ENCODE measurements at places on chromosomes 2 and 18.

- DNase-seq, result no peak
Observed at GRCh38 chr2:192203876-192204275, 9.1 kb upstream of the TMEFF2 start.

- peak; percentile 18 for DNase-seq
Observed at GRCh38 chr2:129347486-129348217, 631.8 kb upstream of the RAB6C start.

DNA sequence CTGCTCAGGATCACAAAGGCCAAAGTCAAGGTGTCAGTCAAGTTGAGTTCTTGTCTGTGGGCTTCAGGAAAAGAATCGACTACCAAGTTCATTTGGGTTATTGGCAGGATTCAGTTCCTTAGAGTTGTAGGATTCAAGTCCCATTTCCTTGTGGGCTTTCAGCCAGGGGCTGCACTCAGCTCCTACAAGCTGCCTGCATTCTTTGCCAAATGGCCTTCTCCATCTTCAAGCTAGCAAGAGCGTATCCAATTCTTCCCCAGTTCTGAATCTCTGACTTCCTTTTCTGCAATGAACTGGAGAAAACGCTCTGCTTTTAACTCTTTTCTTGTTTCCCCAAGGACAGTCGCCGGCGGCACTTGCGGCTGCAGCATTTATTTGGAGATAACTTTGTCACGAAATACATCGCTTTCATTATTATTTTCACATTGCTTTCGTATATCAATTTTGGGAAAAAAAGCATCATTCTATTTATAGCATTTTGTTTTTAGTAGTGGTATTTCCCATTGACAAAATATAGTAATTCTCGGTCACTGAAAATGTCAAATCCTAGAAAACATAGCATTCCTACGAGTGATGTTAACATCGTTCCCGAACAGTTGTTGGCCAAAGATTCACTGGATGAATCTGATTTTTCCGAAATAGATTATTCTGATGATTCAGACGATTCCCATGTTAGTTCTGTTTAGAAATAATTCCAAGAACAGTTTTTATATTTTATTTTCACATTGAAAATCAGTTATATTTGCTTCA is 59.6 kb upstream of the SERPINE2 start:
- DNase-seq, result no peak

GRCh38 chr2:236229186-236229585 is 35.0 kb downstream of the ASB18 start:
- DNase-seq, result no peak

GRCh38 chr2:166454006-166454595 is 39.9 kb downstream of the SCN7A start:
- DNase-seq, result no peak

- no peak for DNase-seq
Observed at GRCh38 chr2:161321944-161322648, 13.9 kb downstream of the PSMD14 start.

DNA sequence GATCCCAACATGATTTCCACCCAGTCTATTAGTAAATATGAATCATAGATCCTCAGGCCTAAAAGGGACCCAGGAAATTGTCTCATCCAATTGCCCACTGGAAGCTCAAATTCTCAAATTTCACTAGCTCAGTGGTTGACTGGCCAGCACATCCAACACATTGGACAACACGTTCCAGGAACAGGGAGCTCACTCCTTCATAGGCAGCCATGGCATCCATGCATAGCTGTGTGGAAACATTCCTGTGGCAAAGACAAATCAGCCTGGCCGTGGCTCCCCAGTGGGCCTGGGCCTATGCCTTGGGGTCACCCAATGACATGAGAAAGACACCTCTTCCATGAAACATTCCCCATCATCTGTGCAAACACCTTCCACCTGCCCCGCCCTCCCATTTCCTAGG is 261.1 kb downstream of the ANAPC1 start:
- DNase-seq, result no peak

DNA sequence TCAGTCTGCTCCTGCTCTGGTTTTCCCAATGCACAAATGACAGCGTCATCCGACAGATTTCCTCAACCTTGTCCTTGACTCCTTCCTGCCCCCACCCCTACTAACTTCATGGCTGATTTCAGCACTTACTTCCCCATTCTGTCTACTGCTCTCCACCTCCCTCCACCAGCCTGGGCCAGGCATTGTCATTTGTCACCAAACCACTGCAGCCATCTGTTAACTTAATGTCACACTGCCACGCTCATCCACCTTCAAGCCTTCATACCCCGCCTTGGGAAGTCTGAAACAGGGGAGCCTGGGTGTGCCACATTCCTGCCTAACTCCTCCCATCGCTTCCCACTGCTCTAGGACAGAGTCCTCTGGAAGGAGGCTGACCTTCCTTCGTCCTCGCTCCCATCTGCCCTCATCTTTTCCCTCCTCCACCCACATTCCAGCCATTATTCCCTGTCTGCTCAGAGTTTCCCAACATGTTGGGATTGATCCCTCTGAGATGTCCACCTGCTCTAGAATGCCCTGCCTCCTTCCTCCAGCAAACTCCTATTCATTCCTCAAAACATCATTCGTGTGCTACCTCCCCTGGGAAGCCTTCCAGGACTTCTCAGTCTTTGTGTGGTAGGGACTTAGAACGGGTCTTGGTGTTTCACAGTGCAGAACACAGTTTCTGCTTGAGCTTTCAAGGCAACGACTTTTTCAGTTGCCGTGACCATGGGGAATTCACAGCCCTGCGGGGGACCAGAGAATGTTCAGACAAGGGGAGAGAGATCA is 42.2 kb upstream of the SMAD7 start:
- DNase-seq, result no peak
